Choroid plexus epithelial cell (primary cell): ENCODE measurements at places on chromosomes 7 and 10.

GRCh38 chr10:101617102-101617823 lies 29.1 kb downstream of the DPCD start:
- DNase-seq: no peak

- peak; percentile 8 for DNase-seq
These were observed 149.2 kb downstream of the PLPP4 start for GRCh38 chr10:120606051-120606764.

DNA sequence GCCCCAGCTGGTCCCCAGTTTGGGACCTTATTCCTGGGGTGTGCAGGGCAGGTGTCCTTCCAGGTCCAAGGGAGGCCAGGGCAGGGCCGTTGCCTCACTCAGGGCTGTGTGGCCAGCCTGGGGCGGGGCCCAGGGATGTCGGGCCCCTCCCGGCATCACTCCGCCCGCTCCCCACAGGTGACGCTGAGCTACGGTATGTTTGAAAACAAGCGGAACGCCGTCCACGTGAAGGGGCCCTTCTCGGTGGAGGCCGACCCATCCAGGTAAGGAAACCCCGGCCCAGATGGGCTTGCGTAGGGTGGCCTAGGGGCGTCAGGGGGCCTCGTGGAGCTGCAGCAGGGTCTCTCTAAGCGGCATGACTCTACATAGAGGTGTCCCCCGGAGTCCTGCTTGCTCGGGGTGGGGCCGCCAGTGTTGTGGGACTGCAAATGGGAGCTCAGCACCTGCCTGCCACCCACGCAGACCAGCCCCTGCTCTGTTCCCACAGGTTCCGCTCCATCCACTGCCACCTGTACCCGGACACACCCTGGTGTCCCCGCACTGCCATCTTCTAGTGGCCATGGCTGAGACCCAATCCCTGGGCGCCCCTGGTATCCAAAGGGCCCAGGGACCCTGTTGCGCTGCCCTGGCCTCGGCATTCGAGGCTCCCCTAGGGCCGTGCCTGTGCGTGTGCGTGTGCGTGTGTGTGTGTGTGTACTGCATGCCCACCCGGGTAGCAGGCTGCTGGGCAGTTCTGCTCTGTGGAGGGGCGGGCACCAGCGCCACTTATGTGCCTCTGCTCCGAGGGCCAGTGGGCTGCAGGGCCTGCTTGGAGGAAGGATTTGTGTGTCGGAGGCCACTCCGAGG lies 7.3 kb downstream of the LFNG start:
- DNase-seq: no peak

DNA sequence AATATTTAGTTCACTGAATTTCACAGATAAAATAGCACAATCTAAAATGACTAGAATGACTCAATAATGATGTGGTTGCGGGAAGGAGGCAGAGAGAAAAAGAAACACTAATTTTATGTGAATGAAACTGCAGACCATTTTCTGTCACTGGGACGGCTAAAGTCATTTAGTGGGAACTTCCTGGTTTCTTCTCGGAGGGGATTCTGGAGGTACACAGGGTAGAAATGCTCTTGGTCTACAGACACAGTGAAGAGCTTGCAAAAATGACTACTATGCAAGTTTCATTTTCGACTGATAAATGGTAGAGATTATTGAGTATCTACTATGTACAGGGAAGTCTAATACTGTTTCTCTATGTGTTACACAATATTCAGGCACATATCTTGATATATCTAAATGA lies 63.5 kb upstream of the LRRN3 start:
- DNase-seq: no peak

DNA sequence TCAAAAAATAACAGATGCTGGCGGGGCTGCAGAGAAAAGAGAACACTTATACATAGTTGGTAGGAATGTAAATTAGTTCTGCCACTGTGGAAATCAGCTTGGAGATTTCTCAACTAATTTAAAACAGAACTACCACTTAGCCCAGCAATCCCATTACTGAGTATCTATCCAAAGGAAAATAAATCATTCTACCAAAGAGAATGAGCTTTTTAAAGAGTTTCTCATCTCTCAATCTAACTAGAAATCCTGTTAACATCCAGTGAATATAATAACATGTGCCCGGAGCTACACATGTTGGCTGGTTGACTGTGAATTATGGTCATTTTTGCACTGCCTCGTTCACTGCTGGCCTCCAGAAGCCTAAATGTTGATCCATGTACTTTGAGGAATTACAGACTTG lies 39.3 kb downstream of the BET1 start:
- DNase-seq: no peak

- DNase-seq: peak; percentile 21
These were observed 55.6 kb downstream of the GRB10 start for GRCh38 chr7:50727072-50727471.

DNA sequence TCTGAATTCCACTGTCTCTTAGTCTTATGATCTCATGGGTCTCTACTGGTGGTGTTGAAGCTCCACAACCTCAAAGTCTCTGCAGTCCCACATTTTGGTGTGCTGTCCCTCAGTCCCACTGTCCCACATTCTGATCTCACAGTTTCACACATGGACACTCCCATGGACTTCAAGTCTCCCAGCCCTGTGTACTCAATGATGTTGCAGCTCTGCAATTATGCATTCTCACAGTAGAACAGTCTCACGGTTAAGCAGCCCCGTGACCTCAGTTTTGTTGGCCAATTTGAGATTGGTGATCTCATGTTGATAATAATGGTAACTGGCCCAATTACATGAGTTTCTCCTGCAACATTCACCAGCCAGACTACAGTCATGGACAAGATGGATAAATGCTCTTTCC lies 109.4 kb downstream of the ODAD2 start:
- no peak for DNase-seq

DNA sequence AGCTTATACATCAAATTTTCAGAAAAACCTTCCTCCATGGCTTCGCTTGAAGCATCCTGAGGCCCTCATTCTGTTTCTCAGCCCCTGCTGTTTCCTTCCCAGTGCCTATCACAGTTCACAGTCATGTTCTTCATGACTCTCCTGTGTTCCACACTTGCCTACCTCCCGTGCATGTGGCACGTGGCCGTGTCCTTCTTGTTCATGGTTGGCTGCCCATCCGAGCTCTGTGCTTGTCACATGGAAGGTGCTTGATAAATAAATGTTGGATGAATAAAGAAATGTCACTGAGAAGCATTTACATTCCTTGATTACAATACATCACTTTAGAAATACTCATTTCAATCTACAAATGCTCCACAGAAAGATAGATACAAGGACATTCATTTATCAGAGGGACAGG lies 23.7 kb upstream of the EGFR start:
- no peak for DNase-seq

GRCh38 chr7:45450571-45451204 lies 123.5 kb upstream of the ADCY1 start:
- DNase-seq: no peak

GRCh38 chr10:44774676-44775401 lies 136.3 kb upstream of the TMEM72 start:
- DNase-seq: peak; percentile 24

- no peak for DNase-seq
These were observed 196.9 kb downstream of the GRID1 start for GRCh38 chr10:86169506-86170254.

- no peak for DNase-seq
These were observed 92.0 kb downstream of the GPR85 start for GRCh38 chr7:112994656-112995055.

- DNase-seq: no peak
These were observed 75.0 kb downstream of the PDGFA start for GRCh38 chr7:444606-445005.

DNA sequence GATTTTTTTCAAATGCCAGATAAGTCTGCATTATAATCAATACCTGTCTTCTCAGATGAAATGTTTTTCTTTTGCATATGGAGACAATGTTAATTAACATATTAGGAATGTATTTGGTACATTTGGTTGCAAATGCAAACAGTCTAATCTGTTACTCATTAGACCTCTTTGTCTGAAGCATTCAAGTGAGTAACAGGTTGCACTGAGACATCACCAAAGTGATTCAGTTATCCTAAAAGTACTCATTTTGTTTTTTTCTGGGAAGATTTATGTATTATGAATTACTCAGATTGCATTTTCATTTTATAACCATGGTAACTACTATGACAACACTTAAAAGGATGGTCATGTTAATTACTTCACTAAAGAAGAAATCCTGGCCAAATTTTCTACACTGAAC lies 513.6 kb downstream of the HTR7 start:
- no peak for DNase-seq

DNA sequence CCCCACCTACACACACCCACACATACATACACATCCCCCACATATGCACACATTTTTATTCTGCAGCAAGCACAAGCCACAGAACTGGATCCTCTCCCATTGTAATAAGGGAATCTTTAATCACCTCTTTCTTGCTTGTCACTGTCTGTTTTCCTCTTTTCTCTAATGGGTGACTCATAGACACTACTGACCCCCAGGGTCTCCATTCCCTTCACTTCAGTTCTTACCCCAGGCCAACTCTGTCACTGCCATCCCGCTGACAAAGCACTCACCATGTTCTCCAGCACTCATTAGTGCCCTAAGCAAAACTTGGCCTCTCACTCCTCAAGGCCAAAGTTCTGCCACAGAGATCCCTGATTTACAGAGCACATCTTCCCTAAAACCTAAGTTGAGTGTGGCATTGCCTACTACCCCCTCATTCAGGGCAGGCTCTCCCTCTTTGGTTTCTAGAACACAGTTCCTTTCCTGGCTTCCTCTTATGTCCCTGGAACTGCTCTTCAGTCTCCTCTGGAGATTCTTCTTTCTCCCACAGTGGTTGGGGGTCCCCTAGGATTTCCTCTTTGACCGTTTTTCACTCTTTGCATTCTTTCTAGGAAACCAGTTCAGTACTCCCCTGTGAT lies 39.6 kb upstream of the INHBA start:
- no peak for DNase-seq

- peak; percentile 12 for DNase-seq
These were observed 88.3 kb downstream of the NRCAM start for GRCh38 chr7:108367946-108368345.

- DNase-seq: no peak
These were observed 123.3 kb downstream of the WDFY4 start for GRCh38 chr10:48807791-48808470.

GRCh38 chr10:7857262-7857661 lies 39.0 kb downstream of the TAF3 start:
- DNase-seq: no peak

DNA sequence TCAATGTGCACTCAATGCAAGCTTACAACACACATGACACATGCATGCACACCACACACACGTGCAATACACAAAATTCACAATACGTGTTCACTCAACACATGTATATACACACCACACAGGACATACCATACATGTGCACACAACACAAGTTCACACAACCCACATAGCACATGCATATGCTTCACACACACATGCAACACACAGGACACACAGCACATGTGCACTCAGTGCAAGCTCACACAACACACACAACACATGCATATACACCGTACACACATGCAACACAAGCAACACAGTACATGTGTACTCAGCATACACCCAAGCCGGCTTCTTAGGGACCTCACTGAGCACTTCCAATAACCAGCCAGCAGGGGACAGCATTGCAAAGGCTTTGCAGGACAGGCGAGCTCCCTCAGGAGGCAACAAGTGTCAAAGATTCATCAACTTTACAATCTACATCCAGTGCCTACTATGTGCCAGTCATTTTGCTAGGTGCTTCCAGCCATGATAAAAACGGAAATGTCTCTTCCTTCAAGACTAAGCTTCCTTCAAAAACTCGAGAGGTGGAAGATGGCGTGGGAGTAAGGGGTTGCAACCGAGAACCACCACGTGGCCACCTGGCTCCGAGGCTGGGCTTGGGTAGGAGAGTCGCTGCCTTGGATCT lies 61.1 kb downstream of the JCAD start:
- peak; percentile 94 for DNase-seq

- DNase-seq: no peak
These were observed 438.1 kb downstream of the MDFIC start for GRCh38 chr7:115359955-115360354.

GRCh38 chr7:102434039-102434486 lies 688 bp downstream of the ORAI2 start:
- DNase-seq: peak; percentile 62

GRCh38 chr7:121499624-121500023 lies 103.5 kb upstream of the FAM3C start:
- no peak for DNase-seq
